ENCODE measurements at places on chromosomes 7 and 10.

DNA sequence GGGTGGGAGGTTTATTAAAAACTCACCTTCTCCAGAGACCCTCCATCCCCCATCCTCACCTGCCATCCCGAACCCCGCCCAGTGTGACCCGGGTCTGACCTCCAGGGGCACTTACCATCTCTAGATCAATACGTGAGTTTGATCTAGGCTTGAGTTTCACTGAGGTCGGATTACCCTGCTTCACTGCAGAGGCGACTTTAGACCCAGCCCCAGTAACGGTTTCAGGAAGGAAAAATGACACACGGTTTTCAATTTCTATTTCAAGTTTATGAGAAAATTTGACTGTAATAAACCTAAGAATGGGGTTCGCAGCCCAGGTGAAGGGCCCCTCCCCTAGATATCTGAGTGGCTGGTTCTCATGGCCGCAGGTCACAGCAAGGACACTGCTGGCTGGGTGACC lies 33.1 kb downstream of the RCC1L start:
- no peak for DNase-seq

DNA sequence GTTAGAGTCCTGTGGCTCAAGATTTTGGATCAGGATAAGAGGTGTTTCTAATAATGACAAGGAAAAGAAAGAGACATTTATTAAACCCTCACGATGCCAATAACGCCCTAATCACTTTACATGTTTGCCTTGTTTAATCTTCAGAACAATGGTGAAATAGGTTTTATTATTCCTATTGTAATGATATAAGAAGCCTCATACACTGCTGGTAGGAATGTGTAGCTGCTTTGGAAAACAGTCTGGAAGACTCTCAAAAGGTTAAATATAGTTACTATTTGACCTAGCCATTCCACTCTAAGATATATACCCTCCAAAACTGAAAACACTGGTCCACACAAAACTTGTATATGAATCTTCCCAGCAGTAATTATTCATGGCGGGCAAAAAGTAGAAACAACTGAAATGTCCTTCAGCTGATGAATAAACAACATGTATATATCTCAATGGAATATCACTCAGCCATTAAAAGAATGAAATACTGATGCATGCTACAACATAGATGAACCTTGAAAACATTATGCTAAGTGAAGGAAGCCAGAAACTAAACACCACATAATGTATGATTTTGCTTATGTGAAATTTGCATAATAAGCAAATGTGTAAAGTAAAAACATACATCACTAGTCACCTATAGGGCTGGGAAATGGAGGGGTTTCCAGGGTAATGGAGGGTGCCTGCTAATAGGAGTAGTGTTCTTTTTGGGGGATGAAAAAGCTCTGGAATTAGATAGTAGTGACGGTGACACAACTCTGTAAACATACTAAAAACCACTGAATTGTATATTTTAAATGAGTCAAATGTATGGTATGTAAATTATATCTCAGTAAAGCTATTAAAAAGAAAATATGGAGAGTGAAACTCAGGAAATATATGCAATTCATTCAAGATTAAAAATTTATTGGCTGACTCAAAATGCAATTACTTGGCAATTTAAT lies 76.9 kb upstream of the ANK3 start:
- DNase-seq: no peak

GRCh38 chr10:535051-535450 lies 154.4 kb downstream of the DIP2C start:
- DNase-seq: no peak

GRCh38 chr10:80356563-80356988 lies at the start of the genes DYDC1 and DYDC2:
DYDC1 (minus strand) TSS chr10:80356755; CDS start chr10:80352601, 4,154 bp downstream.
DYDC2 (plus strand) TSS chr10:80356781; CDS start chr10:80362444, 5,663 bp downstream.
- peak; percentile 36 for DNase-seq

DNA sequence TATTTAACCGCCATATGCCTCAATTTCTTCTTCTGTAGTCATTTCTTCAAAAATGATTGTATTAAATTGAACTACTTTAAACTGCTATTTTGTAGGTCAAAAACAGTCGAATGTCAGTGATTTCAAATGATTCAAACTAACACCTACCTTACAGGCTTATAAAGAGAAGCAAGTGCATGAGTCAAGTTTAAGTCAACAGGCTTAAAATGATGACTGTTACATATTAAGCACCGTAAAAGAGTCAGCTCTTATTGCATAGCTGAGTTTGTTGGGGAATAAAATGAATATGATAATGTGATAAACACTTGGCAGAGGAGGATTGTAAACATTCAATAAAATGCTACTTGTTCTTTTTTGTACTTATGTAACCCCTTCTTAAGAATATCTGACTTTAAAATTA lies 90.1 kb upstream of the ANKRD1 start:
- no peak for DNase-seq

DNA sequence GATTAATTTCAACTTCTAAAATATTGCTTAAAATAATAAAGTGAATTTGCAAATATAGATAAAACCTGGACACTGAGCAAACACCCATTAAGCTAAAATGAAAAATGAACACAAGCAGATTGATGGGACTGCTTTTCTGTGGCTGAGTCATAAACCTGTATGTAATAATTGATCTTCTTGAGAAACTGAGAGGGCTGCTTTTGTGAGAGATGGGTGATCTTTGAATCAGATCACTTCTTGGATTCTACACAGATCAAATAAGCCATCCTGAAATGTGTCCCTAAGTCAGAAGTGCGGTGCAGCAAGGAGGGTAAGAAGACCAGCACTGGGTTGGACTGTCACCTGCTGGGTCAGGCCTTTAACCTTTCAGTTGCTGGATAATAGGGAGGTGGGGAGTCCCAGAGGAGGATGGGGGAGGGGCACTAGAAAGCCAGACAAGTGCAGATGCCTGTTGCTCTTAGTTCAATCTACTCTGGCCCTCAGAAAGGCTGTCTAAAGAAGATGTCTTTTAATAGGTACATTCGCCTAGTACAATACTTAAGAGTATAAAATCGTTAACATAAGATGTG lies 178.2 kb upstream of the NAMPT start:
- DNase-seq: no peak
